ENCODE measurements at places on chromosomes 5 and 9.

DNA sequence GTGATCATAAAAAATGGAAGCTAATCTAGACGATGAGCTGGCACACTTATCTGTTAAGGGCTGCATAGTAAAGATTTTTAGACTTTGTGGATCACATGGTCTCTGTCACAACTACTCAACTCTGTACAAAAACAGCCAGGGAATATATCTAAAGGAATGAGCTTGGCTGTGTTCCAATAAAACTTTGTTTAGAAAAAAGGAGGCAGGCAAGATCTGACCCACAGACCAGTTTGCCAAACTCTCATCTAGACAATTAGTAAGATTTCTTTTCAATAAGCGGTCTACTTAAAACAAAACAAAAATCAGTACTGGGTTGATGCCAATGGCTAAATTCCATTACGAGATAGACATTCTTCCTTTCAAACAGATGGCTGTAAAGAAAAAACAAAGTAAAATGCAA is 53.0 kb upstream of the RETREG1 start:
- DNase-seq, result no peak

GRCh38 chr9:70802758-70803436 is 318.5 kb downstream of the TRPM3 start:
- no peak for DNase-seq

DNA sequence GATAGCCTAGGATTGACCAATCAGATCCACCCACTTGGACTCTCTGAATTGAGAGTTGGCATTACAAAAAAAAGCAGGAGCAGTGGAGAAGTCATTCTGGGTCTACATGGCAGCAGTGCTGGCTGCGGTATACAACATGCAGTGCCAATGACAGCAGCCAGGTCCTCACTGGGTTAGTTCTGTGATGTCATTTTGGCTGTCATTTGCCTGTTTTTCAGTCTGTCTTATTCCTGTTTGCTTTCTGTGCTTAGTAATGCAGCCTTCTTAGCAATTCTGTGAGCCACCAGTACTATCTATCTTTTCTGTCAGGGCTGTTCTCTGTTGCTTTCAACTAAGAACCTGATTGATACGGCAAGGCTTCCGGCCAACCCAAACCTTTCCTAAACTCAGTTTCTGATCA is 471.8 kb downstream of the BNC2 start:
- no peak for DNase-seq

DNA sequence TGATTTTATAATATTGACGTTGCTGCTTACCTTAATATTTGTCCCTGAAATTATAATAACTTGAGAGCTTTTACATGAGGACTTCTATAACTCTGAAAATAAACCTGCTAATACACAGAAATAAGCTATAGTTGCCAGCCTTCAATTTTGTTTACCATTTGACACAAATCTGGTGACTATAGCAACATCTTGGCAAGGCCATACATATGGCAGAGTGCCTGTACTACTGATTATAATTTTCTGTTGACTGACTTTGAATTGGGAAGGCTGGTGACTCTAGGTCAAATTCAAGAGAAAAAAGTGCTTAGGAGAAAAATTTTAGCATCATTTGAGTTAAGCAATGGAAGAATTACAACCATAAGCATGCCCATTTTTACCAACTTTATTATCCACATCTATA is 581.4 kb upstream of the PTPRD start:
- DNase-seq, result no peak

GRCh38 chr9:105760053-105760452 is 65.7 kb downstream of the TMEM38B start:
- DNase-seq, result no peak

GRCh38 chr5:142540922-142541422 is 144.9 kb downstream of the FGF1 start:
- DNase-seq, result no peak

GRCh38 chr9:134984372-134985265 is 66.9 kb upstream of the FCN1 start:
- no peak for DNase-seq

- DNase-seq, result no peak
Observed at GRCh38 chr9:91532325-91532724, 108.7 kb upstream of the NFIL3 start.

- no peak for DNase-seq
Observed at GRCh38 chr5:74516211-74516636, 124.3 kb downstream of the ENC1 start.

DNA sequence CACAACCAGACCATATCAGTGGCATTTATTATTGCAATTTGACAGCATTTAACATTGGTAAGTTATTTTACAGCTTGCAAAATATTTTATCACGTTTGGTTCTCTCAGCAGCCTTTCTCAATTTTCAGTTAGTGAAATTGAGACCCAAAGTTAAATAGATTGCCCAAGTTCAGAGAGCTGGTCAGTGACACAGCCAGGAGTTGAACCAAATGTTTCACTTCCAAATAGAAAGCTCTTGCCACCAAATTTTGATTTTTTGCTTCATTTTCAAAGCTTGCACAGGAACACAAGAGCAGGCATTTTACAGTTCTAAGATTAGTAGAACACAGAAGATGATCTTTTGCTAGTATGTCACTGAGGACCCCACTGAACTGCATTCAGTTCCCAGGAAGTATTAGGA is 271.5 kb upstream of the C9orf72 start:
- no peak for DNase-seq

- DNase-seq, result no peak
Observed at GRCh38 chr9:128286440-128286839, 10.4 kb downstream of the SWI5 start.

GRCh38 chr5:11540112-11540511 is 364.1 kb downstream of the CTNND2 start:
- no peak for DNase-seq

DNA sequence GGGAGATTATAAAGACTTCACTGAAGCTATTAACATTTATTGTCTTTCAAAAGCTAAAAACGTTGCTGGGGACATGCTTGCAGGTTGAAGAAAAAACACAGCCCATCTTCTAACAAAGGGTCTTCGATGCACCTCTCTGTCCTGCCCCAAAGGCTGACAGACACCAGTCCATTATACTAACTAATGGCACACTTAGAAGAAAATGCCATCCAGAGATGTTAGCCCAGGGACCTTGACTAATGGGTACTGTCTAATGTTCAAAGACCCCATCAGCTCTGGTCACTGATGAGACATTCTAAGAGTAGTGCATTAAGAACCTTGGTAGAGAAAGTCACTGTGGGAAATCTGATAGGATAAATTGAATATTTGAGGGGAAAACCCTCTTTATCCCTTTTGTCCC is 124.9 kb downstream of the EBF1 start:
- no peak for DNase-seq

DNA sequence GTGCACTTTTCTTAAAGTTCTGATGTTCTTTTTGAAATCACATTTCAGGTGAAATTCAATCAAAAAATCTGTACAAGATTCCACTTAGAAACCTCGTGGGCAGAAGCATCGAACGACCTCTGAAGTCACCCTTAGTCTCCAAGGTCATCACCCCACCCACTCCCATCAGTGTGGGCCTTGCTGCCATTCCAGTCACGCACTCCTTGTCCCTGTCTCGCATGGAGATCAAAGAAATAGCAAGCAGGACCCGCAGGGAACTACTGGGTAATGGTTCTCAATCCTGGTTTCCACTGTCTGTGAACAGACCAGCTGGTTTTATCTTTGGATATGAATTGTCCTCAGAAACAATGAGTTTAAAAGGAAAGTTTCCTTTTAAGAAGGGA is 8.1 kb upstream of the SLC2A8 start:
- no peak for DNase-seq

DNA sequence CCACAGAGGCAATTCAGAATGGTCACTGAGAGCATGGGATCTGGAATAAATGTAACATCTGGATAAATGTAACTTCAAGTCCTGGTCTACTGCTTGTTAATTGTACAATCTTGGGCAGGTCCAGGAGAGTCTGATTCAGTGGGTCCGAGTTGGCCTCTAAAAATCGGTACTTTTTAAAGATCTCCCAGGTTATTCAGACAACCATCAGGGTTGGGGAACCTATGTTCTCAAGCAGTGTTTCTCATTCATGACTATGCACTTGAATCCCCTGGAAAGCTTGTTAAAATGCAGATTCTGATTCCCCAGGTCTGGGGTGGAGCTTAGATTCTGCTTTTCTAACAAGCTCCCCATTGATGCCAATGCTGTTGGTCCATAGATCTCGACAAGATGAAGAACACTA is 14.8 kb downstream of the ANXA1 start:
- DNase-seq, result no peak

DNA sequence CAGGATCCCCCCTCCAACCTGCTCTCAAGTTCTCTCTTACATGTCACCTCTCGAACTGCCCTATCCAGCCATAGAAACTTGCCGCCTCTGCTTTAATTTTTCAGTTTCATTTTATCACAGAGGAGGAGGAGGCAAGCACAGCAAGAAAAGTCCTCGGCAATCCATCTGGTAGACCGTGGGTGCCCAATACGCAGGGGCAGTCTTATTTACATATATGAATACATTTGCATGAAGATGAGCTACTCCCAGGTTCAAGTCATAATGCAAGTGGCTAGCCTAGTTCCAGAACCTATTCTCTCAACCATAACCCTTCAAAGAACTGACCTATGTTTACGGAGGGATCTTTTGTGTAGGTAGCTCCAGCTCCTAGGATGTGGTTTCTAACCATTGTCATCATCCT is 223.2 kb upstream of the PANK3 start:
- no peak for DNase-seq

- no peak for DNase-seq
Observed at GRCh38 chr5:168209997-168210396, 81.4 kb upstream of the WWC1 start.

DNA sequence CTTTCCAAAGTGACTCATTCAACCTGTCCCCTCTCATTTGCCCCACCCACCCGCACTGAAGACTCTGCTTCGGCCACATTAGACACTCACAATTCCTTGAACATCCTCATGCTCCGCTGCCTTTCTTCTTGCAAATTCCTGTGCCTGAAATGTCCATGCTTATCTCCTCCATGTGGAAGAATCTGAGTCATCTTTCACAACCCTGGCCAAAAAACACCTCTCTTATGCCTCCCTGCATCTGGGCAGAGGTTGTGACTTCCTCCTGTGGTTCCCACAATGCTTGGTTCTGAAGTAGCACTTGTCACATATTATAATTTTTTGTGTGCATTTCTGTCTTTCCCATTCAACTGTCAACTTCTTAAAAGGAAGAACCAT is 238.6 kb downstream of the ENC1 start:
- DNase-seq, result no peak

- DNase-seq, result no peak
Observed at GRCh38 chr5:146076455-146076854, 28.9 kb downstream of the PLAC8L1 start.

GRCh38 chr5:38404667-38405276 is 146.4 kb downstream of the EGFLAM start:
- DNase-seq, result no peak

DNA sequence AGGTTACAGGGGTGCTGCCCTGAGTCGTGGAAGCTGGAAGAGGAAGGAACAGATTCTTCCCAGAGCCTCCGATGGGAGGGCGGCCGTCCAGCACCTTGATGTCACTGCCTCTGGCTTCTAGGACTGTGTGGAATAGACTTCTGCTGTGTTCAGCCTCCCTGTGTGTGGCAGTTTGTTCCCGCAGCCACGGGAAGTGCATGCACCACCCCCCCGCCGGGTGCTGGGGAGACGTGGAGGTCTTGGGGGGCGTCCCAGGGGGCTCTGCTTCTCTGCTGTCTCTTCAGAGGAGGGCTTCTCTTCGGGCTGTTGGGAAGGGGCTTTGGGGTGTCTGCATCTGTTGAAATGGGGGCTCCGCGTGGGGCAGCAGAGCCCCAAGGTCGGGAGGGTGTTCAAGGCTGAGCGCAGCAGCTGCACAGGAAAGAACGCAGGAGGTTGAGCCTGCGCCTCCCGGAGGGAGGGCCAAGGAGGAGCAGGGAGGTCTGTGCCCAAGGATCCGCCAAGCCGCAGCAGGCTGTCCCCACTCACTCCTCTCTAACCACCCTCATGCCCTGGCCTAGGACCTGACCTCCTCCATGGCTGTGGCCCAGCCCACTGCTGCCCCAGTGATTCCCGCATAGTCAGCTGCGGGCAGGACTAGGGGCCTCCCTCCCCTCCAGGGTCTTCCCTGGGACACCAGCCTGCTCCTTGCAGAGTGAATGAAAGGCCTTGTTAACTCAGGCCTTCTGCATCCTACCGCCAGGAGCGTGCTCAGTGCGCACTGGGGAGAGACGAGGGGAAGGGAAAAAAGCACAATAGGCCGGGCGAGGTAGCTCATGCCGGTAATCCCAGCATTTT is 45.0 kb downstream of the ROPN1L start:
- no peak for DNase-seq

DNA sequence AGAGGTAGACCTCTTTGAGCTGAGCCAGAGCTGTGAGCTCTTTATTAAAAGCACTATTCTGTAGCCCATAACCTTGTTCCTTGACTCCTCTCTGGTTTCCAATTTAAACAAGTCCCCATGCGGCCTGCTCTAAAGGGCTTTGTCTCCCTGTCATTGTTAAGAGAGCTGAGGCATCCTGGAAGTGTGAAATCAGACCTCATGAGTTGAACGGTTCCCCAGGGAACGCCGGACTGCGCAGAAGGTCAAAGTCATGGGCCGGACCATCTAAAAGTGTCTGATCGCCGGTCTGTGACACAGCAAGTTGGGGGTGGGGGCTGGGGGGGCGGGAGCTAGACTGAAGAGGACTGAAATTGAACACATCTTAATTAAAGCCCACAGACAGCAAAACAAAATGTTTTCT is 265.8 kb downstream of the SLF1 start:
- no peak for DNase-seq

- no peak for DNase-seq
Observed at GRCh38 chr5:102561894-102562760, 63.3 kb upstream of the SLCO6A1 start.

GRCh38 chr5:172626031-172626581 is 15.0 kb upstream of the NEURL1B start:
- DNase-seq, result no peak
